ENCODE measurements at places on chromosomes 11 and 22.

GRCh38 chr11:117662255-117662654, 134.8 kb downstream of the DSCAML1 start:
- DNase-seq = no peak

DNA sequence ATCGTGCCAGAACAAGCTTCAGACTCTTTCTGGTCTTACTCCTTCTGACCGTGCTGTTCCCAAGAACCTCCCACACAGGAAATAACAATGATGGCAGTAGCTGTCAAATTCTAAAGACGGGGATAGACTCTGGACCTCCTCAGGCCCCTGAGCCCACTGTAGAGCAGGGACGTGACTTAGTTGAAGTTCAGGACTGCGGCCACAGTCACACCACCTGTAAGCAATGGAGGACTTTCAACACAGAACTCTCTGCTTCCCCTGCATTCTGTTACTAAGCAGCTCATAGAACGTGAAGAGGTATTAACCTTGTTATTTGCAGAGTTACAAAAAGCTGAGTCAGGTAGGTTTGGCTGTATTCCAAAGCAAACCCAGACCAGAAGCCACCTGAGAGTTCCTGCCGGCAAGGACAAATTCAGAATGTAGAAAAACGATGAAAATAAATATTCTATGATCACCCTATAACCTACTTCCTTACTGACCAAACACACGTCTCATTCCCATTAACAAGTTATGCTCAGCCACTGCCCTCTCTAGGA, 12.7 kb downstream of the TMEM45B start:
- no peak for DNase-seq

- no peak for DNase-seq
These were observed 43.7 kb downstream of the CD82 start for GRCh38 chr11:44608991-44609782.

DNA sequence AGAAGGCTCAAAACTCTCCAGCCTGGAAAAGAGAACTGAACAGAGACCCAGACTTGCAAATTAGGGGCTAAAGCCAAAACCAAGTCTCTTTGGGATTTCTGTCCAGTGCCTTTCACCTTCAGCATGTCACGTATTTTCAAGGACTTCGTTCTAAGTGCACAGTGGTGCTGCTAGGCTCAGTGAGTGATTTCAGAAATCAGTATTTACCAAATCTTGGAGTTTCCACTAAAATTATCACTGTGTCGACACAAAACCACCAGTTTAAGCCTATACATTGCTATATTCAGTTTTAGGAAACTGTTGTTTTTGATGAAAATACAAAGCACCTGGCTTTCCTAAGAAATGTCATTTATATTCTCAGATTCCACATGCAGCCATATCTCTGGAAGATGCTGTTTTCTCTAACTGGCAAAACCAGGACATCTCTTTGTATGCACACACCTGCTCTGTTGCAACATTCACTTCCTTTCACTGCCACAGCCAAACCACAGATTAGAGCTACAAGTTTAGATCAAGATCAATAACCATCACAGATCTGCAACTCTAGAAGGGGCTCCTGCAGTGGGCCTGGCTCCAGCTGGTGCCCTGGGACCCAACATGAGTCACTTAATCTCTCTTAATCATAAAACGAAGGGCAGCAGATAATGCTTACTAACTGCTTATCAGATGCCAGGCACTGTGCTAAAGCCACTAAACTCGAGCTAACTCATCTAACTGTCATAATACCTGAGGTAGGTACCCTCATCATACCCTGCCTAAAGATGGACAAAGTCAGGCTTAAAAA, 22.3 kb downstream of the SMCO4 start:
- no peak for DNase-seq

DNA sequence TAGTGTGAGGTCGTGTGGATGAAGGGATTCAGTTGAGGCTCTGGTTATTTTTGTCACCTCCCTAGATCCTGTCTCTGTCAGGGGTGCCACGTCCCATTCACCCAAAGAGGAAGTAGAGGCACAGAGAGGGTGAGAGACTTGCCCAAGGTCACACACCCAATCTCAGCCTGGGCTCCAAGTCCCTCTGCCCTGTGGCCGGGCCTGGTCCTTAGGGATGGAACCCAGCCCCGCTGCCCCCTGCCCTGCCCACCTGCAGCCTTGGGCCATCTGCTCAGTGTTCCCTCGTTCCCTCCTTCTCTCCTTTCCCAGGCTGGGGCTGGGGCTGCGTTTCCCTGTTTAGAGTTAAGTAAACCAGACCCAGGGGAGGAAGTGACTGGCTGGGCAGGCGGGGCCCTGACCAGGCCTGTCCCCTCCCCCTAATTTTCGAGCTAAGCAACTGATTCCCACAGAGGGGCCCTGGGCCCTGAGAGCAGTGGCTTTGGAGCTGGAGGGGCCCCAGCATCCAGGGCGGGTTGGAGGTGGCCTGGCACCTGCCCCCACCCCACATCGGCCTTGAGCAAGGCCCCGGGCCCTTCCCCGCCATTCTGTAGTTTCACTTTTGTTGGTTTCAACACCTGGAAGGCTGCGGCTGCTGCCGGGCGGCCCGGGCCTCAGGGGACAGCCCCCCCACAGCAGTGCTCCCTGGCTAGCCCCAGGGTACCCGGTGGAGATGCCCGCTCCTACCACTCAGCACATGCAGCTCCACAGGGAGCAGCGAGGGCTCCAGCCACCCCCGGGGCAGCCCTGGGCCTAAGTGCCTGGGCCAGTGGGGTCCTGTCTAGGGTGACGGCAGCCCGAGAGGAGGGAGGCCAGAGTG, 1.5 kb downstream of the TCIRG1 start:
- DNase-seq = peak; percentile 87

- no peak for DNase-seq
These were observed 41.1 kb upstream of the TYR start for GRCh38 chr11:89136606-89137005.

GRCh38 chr11:61571869-61572268, 9.0 kb downstream of the SYT7 start:
- no peak for DNase-seq

GRCh38 chr22:41469218-41469851, 418 bp downstream of the ACO2 start:
- DNase-seq = no peak

GRCh38 chr11:115334932-115335788, 169.1 kb downstream of the CADM1 start:
- DNase-seq = no peak

DNA sequence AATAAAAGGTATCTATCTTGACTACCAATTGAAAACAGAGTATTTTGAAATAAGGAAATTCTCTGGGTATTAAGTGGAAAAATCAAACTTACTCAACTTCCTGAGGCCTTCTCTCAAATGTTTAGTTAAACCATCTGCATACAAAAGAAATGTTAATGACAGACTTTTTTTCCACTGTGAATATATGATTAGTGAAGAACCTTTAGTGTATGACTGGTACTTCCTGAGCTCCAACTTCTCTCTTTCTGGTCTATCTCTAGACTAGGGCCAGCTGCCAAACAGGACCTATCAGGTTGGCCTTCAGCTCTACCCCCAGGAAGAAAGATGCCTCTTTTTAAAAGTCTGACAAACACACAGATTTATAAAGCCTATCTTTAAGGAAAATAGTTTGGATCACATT, 68.8 kb upstream of the SCUBE2 start:
- DNase-seq = no peak

- peak; percentile 21 for DNase-seq
These were observed 740.5 kb downstream of the BRD1 start for GRCh38 chr22:49087198-49087597.

DNA sequence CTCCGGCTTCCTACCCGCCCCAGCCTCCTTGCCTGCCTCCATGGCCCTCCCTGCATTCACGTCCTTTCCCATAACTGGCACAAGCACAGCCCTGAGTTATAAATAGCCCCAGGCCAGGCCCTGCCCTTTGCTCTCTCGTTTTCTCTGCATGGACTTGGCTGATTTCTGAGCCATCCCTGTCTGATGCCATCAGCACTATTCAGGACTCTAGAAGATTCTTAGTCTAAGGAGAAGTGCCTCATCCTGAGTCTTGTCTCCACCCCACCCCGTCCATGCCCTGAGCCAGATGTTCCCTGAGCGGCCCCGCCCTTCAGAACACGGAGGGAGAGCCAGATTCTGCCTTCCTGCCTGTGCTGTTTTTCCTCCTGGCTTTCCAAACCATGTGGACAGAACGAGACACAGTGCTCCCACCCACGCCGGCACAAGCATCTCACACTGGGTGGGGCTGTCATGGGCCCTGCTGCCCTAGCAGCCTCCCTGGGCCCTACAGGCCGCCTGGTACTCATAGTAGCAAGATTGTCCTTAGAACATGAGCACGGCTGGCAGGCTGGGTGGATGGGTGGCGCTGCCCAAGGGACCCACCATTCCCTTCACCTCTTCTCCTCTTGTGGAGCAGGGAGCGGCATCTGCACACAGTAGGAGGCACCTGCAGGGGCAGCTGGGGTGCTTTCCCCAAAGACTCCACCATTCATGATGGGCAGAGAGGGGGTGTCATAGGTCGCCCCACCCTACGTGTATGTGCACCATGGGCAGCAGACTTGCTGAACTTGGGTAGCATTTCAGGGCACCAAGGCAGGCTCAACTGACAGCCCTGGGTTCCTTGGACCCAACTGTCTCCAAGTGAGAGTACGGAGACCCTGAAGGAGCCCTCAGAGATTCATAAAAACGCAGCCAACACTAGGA, 76.9 kb downstream of the BCR start:
- DNase-seq = no peak

GRCh38 chr11:88508759-88509581, 171.4 kb upstream of the CTSC start:
- peak; percentile 73 for DNase-seq

- peak; percentile 82 for DNase-seq
These were observed 89.2 kb downstream of the PLEKHA7 start for GRCh38 chr11:16924826-16925560.

DNA sequence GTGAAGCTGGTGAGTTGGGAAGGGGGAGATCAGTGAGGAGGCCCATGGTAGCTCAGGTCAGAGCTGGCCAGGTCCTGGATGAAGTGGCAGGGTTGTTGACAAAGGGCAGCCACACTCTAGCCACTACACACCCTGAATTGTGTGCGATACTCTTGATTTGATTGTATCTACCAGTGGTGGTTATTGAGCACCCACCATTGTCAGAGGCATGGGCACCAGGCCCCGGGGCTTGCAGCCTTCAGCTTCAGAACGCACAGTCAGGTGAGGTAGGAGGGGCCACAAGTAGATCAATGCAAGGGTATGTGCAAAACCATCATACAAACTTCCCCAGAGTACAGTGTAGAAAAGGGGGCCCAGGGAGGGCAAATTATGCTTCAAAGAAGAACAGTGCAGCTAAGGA, 38.1 kb downstream of the MICAL2 start:
- DNase-seq = no peak

DNA sequence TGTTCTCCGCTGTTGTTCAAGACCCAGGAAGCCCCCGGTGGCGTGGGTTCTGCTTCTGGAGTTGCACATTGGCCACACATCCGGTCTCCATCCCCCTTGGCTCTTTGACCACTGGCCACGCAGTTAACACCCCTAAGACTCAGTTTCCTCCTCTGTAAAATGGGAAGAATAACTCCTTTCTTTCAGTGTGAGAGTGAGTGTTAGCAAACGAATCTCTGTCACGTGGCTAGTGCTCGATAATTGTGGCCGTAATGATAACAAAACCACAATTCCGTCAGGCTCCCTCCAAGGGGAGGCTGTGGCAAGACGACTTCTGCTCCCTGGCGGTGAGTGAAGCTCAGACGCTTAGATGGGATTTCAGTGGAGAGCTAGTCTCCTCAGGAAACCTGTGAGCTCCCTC, 315.2 kb upstream of the B3GAT1 start:
- DNase-seq = no peak

DNA sequence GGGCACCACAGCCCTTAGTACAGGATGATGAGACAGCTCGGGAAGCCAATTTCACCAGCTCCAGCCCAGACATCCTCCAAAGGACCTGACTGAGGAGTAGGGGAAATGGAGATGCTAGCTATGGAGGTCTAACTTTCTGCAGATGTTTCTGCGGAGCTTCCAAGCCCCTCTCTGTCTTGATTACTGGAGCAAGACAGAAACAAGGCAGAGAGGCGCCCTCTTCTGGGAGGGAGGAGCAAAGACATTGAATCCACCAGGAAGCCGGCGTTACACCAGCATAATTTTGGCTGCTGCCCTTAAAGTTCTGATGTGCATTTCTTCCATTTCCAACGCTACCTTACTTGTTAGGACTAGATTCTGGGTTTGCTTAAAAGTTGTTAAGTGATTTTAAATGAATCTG, 107.3 kb upstream of the HSD17B12 start:
- DNase-seq = no peak

DNA sequence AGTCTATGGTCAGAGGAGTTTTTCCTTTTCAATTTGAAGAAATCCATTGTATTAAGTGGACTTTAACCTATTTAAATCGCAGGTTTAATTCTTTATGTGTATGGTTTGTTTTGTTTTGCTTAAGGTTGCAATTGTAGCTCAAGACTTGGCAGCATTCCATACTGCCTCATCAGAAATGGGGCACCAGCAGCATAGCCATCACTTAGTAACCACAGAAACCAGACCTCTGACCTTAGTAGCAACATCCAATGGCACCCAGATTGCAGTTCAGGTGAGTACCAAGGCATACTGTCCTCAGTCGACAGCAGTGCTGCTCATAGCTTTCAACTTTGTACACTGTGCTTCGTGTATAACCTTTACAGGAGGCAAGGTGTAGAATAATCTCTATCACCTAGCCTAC, 48.4 kb upstream of the WEE1 start:
- DNase-seq = no peak

DNA sequence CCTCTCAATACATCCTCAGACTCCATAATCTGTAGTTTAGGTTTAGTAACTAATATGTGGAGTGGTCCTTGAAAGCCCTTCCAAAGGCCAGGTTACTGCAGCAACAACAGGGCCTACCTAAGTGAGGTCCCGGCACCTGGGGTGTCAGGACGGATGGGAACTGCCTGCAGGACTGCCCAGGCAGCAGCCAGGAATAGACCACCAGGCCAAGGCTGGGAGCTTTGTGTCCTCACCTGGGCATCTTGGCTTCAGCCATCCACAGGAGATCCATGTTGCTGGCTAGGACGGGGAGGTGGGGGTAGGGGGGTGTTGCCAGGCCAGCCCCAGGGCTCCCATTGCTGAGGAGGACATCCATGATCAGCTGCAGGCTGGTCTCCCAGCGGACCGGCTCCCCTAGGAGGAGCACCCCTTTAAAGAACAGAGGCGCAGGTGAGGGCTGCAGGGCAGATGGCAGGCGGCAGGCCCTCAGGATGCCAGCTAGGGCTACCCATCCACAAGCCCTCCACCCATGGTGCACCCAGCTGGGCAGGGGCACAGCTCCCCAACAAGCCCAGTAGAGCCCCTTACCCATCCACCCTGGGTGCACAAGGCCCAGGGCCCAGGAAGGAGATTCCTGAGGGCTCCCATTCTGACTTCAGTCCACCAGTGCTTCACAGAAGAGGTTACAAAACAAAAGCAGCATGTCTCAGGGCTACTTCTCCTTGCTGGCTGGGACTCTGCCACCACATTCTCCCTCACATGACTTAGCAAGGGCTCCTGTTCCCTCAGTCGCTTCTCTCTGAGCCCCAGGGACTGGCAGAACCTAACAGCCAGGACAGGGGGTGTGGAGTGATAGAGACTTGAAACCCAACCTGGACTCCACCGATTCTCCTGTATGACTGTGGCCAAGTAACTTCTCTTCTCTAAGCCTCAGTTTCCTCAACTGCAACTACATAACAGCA, 18.0 kb downstream of the HDHD5 start:
- DNase-seq = no peak

All from upper lobe of right lung (tissue), 1 donor.